Naive thymus-derived CD8-positive, alpha-beta T cell (primary cell): ENCODE measurements at places on chromosomes 1 and 21.

GRCh38 chr21:45867671-45868081, 113.9 kb upstream of the COL6A1 start:
- no peaks in the 10 kb centered on the region for H3K27me3 ChIP-seq
- H3K4me3 ChIP-seq: no peak overlapping the region
- no peaks in the 10 kb centered on the region for H3K36me3 ChIP-seq
- no peak for DNase-seq
- H3K4me1 ChIP-seq: peaks cover 6% of the 10 kb centered on the region
- peak overlapping the region; percentile 40 for H3K27ac ChIP-seq

DNA sequence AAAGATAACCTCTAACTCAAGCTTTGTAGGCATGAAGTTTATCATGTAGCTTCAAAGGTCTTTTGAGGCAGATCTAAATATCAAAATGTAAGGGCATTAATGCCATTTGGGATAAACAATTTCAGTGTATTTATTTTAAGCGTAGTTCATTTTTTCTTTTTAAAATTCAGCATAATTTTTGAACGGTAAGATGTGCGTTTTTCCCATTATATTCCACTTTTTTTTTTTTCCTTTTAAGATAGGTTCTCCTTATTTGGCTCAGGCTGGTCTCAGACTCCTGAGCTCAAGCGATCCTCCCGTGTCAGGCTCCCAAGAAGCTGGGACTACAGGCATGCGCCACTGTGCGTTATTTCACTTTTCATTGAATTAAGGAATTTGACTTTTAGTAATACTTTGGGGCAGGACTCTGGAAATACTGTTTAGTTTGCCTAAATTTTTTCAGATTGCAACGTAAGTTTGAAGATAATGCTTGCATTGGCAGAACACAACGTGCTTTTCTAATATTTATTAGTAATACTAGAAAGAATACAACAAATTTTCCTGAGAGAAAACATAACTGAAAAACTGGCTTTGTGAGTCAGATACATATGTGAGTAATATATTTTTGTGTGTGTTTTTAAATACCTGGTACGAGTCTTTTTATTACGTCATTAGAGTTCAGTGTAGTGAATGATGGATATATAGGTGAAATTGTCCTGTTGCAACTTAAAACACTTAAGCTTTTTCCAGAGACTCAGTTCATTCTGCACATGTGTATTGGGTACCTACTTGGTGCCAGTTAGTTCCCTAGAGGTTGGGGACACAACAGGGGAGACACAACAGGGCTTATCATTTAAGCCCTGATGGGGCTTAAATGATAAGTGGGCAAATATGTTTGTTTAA, 2.2 kb downstream of the RALGPS2 start:
- H3K4me3 ChIP-seq: peak overlapping the region; percentile 72
- no peaks in the 10 kb centered on the region for H3K27me3 ChIP-seq
- H3K36me3 ChIP-seq: peaks cover 6% of the 10 kb centered on the region
- DNase-seq: no peak
- peaks cover 50% of the 10 kb centered on the region for H3K4me1 ChIP-seq
- peak overlapping the region; percentile 91 for H3K27ac ChIP-seq

GRCh38 chr21:43312751-43313169, 114.2 kb downstream of the SIK1 start:
- peaks cover 7% of the 10 kb centered on the region for H3K27me3 ChIP-seq
- no peak overlapping the region for H3K4me3 ChIP-seq
- DNase-seq: no peak
- H3K36me3 ChIP-seq: no peaks in the 10 kb centered on the region

DNA sequence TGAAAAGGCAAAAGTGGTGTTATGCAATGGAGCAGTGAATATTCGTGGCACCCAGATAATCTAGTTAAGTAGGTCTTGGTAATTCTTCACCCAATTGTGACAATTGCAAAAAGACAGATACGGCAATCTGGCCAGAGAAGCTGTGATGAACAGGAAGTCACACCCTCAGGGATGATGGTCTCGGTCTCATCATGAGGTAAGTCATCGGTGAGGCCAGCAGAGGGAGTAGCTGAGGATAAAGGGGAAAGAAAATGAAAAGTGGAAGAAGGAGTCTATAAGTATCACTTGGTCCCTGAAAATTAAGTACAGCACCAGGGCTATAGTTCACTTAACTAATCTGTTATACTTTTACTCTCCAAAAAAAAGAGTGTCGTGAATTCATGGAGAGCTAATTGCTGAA, 258.8 kb upstream of the NCAM2 start:
- no peaks in the 10 kb centered on the region for H3K4me1 ChIP-seq
- H3K27me3 ChIP-seq: no peaks in the 10 kb centered on the region
- H3K36me3 ChIP-seq: peaks cover 6% of the 10 kb centered on the region
- H3K27ac ChIP-seq: no peak overlapping the region
- H3K4me3 ChIP-seq: no peak overlapping the region
- DNase-seq: no peak

DNA sequence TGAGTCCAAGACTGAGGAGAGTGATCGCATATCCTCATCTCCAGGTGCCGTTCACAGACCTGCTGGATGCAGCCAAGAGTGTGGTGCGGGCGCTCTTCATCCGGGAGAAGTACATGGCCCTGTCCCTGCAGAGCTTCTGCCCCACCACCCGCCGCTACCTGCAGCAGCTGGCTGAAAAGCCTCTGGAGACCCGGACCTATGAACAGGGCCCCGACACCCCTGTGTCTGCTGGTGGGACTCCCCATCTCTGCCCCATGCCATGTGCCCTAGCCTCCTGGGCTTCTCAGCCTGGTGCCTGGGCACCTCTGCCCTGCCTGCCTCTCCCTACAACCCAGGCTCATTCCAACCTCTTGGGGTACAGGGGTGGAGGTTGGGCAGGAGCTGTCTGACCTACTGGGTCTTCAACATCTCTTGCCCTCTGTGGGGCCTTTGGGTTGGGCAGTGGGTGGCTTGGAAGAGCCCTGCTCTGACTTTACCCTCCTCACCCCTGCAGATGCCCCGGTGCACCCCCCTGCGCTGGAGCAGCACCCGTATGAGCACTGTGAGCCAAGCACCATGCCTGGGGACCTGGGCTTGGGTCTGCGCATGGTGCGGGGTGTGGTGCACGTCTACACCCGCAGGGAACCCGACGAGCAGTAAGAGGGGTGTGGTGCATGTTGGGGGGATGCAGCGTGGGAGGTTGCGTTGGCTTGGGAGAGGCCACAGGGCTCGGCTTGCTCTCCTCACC, 7.2 kb downstream of the AMPD2 start:
- peaks cover 50% of the 10 kb centered on the region for H3K36me3 ChIP-seq
- H3K4me3 ChIP-seq: no peak overlapping the region
- DNase-seq: no peak
- no peak overlapping the region for H3K27ac ChIP-seq
- H3K27me3 ChIP-seq: no peaks in the 10 kb centered on the region

- no peak overlapping the region for H3K27ac ChIP-seq
- no peak overlapping the region for H3K4me3 ChIP-seq
- DNase-seq: no peak
- H3K36me3 ChIP-seq: no peaks in the 10 kb centered on the region
- H3K4me1 ChIP-seq: no peaks in the 10 kb centered on the region
- no peaks in the 10 kb centered on the region for H3K27me3 ChIP-seq
Observed at GRCh38 chr1:162550925-162551324, 10.6 kb upstream of the UAP1 start.

DNA sequence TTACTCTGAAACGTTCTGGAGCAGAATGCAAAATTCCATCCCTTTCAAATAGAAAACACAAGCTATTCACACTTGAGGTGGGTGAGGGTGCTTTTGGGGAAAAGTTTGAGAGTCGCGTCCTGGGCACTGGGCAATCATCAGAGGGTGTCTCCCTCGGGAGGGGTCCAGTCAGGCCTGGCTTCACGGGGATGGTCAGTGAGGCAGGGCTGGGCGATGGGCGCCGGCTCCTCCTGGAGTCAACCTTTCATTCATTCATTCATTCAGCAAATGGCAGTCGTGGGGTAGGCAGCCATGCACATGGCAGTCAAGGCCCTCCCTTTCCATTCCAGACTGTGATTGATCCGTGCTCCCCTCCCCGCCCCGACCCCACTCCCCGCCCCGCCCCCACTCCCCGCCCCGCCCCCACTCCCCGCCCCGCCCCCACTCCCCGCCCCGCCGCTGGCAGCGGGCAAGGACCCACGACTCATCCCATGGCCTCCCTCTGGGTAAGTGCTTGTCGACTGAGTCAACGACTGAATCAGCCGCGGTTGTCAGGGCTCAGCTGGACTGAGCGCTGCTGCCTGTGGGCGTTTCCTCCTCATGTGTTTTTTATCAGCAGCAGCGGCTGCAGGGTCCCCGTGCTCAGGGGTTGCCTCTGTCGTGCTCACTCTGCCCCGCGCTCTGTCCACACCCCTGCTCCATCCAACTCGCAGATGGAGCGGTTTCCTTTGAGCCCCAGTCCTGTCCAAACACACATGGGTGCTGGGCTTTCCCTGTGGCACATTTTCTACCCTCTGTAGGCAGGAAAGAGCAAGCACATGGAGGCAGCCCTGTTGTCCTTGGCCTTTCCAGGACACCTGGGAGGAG, 12.5 kb upstream of the SPSB1 start:
- H3K4me1 ChIP-seq: peaks cover 49% of the 10 kb centered on the region
- no peaks in the 10 kb centered on the region for H3K36me3 ChIP-seq
- no peaks in the 10 kb centered on the region for H3K27me3 ChIP-seq
- H3K4me3 ChIP-seq: peak overlapping the region; percentile 73

- H3K27me3 ChIP-seq: peaks cover 13% of the 10 kb centered on the region
- H3K36me3 ChIP-seq: no peaks in the 10 kb centered on the region
- peaks cover 2% of the 10 kb centered on the region for H3K4me1 ChIP-seq
- no peak overlapping the region for H3K4me3 ChIP-seq
Observed at GRCh38 chr1:145879775-145880174, 5.9 kb downstream of the ANKRD35 start.

- no peak overlapping the region for H3K4me3 ChIP-seq
- peaks cover 20% of the 10 kb centered on the region for H3K4me1 ChIP-seq
- DNase-seq: no peak
- no peak overlapping the region for H3K27ac ChIP-seq
- no peaks in the 10 kb centered on the region for H3K27me3 ChIP-seq
Observed at GRCh38 chr1:226311376-226311775, 2.4 kb upstream of the LIN9 start.

GRCh38 chr1:247639381-247639981, 34.1 kb downstream of the OR2G3 start:
- H3K27ac ChIP-seq: no peak overlapping the region
- H3K36me3 ChIP-seq: peaks cover 6% of the 10 kb centered on the region
- no peak overlapping the region for H3K4me3 ChIP-seq
- peak; percentile 6 for DNase-seq
